Fibroblast of upper back skin (primary cell): ENCODE measurements at places on chromosomes 4 and X.

DNA sequence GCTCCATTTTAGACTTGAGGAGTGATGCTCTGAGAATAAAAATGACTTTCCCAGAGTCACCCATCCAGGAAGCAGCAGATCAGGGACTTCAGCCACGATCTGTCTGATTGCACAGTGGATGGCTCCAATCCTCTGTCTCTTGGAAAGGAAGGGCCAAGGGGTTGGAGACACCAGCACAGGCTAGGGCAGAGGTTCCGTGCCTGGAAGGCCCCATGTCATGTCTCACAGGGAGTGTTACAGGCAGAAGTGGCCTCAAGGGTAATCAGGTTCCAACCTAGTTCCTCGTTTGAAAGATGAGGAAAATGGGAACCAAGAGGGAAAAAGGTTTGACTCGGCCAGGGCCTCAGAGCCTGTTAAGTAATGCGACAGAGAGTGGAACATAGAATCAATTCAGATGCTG, 160.0 kb downstream of the EFNB1 start:
- no peak for DNase-seq

- DNase-seq: no peak
Observed at GRCh38 chr4:110849461-110849860, 226.6 kb upstream of the PITX2 start.

DNA sequence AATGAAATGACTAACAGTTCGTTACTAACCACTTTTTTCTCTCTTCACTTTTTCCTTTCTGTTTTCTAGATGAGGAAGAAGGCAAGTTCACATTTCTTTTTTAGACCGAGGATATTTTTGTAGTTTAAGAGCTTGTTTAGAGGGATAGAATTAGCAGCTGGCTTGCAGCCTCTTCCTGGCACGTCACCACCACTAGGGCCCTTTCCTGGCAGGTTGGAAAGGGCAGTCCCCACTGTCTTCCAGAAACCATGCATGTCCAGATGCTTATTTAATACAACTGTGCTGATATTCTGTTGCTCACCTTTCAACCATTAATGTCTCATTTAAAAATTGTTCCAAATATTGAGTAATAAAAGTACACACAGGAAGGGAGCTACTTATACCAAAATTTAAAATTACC, 209.5 kb upstream of the PACRGL start:
- DNase-seq: no peak

DNA sequence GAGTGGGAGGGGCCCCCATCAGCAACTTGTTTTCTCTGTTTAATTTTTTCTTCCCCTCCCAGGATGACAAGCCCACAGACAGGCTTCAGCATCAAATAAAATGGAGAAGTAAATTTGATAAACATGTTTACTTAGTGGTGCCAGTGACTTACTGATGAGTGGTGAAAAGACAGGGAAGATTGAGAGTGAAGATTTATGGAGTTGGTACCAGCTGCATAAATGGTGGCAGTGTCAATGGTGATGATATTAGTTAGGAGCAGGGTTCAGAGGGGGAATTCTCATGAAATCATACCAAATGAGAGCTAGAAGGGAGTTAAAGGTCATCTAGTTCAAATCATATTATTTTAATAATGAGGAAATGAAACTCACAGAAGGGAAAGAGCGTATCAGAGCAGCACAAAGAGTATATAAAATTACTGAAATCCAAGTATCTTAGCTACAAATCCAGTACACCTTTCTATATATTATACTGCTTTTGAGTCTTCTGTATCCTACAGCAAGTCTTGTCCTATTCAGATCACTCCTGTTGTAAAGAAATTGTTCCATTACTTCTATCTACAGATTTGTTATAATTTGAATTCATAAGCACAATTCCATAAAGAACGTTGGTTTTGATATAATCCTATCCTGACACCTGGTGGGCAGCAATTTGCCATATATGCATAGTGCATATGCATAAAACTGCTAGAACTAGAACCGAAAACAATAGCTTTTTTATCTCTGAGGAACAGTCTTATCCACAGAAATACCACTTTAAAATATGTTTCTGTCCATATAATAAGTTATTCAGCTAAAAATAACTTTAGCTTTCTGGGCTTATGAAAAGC, 5.0 kb downstream of the P2RY10 start:
- no peak for DNase-seq

DNA sequence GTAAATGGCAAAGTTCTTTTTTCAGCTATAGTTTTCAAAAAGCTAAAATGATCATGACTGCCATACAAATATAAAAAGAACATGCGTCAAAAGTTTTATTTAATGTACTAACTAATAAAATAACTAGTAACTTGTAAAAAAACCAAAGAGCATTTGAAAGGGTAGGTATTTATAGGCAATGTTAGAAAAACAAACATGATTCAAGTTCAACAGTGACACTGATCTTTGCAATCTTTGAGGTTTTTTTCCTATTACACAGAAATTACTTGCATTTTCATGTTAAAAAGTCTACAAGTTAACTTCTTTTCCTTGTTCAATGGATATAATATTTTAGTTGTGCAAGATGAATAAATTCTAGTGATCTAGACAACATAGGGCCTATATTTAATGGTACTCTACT, 72.3 kb upstream of the GRID2 start:
- no peak for DNase-seq

DNA sequence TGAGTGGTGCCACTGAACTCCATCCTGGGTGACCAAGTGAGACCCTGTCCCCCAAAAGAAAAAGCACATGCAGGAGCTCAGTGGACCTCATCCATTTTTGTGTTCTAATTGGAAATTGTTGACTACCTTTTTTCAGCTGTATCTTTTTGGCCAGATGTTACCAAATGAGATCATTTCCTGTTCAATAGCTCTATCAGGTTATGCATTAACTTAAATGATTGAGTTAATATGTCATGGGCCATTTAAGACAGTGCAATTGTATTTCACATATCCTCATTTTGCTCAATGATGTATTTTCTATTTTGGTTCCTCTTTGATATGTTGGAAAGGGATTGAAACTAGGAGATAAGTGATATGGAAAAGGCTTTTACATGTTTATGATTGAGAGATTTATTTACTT, 26.2 kb upstream of the RHOH start:
- no peak for DNase-seq

GRCh38 chr4:182264139-182264752, 21.0 kb downstream of the TENM3 start:
- no peak for DNase-seq
